ENCODE measurements at places on chromosomes 3 and 15.

- DNase-seq: no peak
Measured at GRCh38 chr15:56619887-56620286, 113.4 kb downstream of the ZNF280D start.

DNA sequence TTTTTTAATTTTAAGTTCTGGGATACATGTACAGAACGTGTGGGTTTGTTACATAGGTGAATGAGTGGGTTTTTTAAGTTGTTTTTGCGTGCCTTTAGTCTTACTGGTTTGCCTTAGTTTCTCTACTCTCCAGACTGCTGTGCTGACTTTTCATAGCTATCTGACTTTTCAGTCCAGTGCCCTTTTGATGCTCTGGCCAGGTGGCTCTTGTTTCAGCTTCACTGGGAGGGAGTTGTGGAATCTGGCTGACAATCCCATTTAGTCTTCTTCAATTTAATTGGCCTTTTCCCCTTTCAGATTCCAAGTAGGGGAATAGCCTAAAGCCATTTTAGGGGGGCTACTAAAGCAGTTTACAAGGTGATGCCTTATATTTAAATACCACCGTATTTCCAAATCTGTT is 30.1 kb downstream of the FNDC3B start:
- no peak for DNase-seq

- DNase-seq: no peak
Measured at GRCh38 chr3:143099690-143100089, 19.9 kb upstream of the CHST2 start.

DNA sequence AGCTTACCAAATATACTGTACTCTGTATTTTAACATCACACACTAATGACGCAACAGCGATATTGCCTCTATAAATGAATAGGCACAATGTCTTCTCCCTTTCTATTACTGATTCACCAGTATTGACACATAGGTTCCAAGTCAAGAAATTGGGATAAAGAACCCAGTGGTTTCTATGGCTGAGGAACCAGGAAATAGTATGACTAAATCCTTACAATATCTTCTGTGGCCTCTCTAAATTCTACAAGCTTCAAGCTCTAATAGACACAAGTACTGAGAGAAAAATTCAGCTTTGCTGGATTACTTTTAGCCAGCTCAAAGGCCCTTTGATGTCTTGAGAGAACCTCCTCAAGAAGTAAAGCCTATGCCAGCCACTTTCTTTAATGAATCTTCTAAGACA is 162.5 kb downstream of the DPH6 start:
- no peak for DNase-seq

All from esophagus squamous epithelium (tissue), 5 donors.